ENCODE measurements at places on chromosomes 4 and X.
A peak's percentile ranks its signal among the peaks of the same experiment; 100 is the strongest.

- no peak for DNase-seq
These were observed 48.3 kb upstream of the FAM9A start for GRCh38 chrX:8849458-8849857.

DNA sequence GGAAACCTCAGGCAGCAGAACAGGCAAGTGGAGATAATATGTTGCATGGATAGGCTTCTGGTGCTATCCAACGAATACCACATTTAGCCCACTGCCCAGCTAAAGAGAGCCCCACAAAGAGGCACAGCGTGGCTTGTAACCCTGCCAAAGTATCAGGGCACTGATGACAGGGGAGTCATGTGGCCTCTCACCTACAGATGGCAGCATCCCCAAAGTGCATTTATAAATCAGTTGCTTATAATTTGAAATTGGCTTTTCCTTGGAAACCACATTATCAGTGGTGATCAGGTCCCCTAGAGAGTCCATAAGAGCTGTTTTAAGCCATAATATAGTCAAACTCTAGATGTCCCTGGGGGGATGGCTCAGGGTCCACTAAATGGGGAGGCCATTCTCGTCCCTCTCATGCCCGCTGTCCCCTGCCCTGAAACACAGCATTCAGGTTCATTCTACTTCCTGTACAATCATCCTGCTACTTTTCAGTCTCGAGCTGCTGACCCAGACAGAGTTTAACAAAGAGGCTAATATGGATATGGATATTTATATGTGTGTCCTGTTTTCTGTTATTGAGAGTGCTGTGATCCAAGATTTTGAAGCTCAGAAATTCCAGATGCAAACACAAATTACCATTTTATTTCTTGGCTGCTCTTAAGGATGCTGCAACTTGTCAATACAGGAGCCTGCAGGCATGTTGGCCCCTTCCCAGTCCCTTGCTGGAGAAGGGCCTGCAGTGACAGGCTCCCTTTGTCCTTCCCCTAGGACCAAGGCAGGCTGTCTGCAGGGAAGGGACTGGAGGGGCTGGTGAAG, 28.5 kb downstream of the SRPX start:
- DNase-seq = peak; percentile 2

DNA sequence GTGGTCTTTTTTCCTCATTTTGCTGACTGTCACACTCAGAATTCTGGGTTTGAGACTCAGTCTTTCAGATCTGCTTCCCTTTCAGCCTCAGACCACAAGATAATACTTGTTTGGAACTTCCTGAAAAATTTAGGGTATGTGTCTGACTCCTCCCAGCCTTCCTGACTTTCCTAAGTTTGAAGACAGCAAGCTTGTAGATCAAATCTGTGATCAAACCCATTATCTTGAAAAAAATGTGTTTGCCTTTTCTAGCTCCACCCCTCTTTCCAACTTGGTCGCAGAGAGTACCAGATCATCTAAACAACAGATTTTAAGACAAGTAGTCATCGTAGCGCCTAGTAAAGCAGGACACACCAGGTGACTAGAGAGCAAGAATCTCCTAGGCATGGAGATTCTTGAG, 9.9 kb downstream of the BCAP31 start:
- no peak for DNase-seq

DNA sequence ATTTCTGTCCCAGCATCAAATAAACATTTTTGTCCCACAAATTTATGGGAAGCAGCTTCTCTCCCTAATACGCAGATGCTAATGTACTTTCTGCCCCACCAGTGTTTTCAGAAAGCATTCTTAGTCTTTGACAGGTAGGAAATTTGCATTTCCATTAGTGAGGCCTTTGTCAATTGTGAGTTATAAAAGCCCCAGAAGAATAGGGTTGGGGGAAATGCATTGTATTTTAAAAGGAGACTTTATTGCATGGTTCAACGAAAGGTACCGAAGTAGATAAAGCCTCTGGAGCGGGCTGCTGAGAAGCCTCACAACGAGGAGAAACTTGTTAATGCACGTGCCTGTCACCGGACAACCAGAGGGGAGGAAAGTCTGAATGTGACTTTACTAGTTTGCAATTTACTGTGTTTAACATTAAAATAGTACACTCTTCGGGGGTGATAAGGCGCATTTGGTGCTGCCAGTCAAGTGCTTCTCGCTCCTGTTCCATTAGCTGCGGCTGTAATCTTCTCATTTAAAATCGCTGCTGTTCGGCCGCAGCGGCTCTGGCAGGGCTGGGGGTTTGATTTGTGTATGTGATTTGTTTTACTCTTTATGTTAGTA, 63.4 kb downstream of the DCTD start:
- DNase-seq = no peak

DNA sequence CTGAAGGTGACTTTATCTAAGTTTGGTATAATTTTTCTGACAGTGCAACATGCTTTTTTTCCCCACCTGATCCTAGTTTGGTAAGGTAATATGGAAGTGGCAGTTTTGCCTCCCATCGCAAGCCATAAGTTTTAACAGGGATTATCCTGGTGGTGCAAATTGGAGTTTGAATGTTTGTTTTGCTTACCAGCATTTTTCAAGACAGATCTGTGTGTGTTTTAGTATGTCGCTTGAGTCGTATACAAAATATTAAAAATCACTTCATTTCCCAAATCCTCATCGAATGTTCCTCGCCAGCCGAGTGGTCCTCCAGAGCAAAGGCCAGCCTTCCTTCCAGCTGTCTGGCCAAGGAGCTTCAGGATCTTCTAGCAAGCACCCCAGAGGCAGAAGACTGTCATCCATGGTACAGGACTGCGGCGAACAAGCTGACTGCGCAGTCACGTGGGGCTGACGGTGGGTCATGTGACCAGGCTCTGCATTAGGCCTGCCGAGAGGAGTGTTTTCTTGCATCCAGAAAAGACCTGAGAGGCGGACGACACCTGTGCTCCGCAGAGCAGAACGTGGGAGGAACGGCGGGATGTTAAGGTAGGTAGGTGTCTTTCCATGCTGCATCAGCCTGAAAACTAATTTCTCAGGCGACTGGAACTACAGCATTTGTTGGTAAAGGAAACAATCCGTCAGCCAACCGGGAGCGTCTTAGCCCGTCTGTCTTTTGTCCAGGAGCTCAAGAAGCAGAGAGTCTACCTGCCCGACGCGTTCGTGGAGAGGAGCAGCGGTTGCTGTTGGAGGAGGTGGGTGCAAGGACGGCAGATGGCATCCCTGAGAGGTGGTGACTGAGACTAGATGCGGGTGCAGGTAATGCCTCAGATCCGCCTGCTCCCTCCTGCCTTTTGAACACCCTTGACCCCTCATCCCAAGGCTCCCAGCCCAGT, at the start of gene GPRASP3:
Gene GPRASP3, plus strand, starts transcription at position 507 of the 932 bp plus-strand sequence. CDS start 28,253 bp downstream, outside the sequence.
- peak; percentile 44 for DNase-seq

- DNase-seq = no peak
These were observed 1.1 kb upstream of the UBE2D3 start for GRCh38 chr4:102828497-102828808.

GRCh38 chr4:55637272-55637820, 1.2 kb upstream of the NMU start:
- no peak for DNase-seq
